A549 treated with RU486 at 1 μM for 4 hours (cell line): ENCODE measurements at places on chromosomes 4 and X. TPM values are rescaled to one million over a fixed set of nuclear protein-coding genes. Genes with fewer than 3 reads are reported as not detected.

Gene RAI2
- total RNA-seq = 0.07 to 0.53 TPM (median 0.22 TPM) in 5 replicates

Gene CRLF2
- 1.3 to 1.8 TPM (median 1.5 TPM) in 5 replicates for total RNA-seq

Gene TMPRSS11D
- total RNA-seq = not detected in 5 replicates

Gene OTUD4
- 7.9 to 17.5 TPM (median 17.1 TPM) in 5 replicates for total RNA-seq
